ENCODE measurements at places on chromosomes 6 and 20.

GRCh38 chr20:46012921-46013320 is 4.2 kb downstream of the MMP9 start:
- DNase-seq = no peak

DNA sequence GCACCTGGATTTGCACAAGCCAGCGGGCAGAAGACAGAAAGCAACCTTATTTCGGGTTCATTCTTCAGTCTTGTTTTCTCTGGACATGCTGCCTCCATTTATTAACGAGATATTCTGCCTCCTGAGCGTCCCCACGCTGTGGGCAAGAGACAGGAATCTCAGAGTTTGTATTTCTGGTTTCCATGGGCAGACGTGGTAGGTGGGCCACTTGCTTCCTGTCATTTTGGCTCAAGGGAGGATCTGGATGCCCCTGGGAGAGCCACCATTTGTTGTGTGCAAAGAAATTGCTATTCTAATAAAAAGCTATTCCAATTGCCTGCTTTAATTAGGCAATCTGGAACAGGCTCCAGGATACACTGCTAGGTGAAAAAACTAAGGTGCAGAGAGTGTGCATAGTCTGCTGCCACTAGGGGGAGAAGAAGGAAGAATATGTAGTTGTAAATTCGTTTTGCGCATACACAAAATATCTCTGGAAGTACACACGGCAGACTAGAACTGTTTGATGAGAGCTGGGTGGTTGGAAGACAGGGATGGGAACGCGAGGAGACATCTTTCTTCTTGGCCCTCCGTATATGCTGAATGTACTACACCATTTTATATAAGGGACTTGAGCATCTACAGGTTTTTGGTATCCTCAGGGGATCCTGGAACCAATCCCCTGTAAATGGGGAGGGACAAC is 30.1 kb upstream of the SLC16A10 start:
- no peak for DNase-seq

- no peak for DNase-seq
These were observed 1.7 kb downstream of the HBS1L start for GRCh38 chr6:135052939-135053338.

GRCh38 chr6:82521369-82521768 is 157.8 kb downstream of the TPBG start:
- no peak for DNase-seq

- DNase-seq = no peak
These were observed 258.0 kb downstream of the PLCB1 start for GRCh38 chr20:8390037-8390433.

- no peak for DNase-seq
These were observed 7.1 kb upstream of the PMEPA1 start for GRCh38 chr20:57716901-57717300.

- DNase-seq = no peak
These were observed 193.9 kb upstream of the ID4 start for GRCh38 chr6:19643287-19643686.

GRCh38 chr6:35435074-35435837 is 16.9 kb upstream of the FANCE start:
- DNase-seq = no peak

DNA sequence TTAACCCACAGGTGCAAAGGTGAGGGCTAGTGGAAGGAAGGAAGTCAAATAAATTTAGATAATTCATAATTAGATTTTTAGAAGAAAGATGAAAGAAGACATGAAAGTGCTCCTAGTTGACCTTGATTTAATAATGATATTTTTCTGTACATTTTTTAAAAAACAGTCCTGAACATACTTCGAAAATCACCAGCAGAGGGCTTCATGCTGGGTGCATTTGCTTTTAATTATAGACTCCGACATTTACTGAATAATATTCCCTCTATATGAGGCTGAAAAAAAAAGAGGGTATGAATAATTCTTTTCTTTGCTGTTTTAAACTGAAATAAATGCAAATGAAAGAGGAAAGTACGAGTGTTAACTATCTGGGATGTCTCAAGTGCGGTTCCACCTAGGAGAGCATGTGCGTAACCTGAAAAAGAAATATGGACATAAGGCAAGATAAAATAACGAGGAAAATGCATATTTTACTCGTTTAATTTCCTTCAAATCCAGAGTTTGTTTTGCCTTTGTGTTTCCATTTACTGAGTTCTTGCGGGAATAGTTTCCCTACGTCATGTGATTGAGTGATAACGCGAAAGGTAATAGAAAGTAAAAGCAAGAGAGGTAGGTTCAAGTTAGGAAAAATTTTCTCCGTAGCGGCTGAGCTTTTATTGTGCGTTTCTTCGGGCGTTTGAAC is 3.1 kb upstream of the TFAP2B start:
- no peak for DNase-seq

GRCh38 chr6:160789263-160790027 is 87.4 kb downstream of the PLG start:
- no peak for DNase-seq

- DNase-seq = no peak
These were observed 455.6 kb downstream of the MAFB start for GRCh38 chr20:40233406-40233805.

DNA sequence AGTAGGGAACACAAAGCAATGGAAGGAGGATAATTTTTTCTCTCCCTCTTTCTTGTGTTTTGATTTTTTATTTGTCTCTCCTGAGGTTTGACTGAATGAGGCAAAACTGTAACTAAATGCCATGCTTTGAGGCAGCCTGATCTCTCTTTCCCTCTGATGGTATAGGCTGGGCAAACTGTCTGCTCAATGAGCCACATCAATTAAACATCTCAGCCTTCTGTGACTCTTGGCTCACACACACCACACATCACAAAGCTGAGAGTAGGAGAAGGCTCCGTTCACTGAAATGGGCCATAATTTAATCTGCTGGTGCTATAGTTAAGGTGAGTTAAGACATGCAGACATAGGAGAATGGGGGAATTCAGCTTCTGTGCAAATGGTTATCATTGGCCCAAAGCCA is 28.1 kb upstream of the SCGN start:
- DNase-seq = no peak

GRCh38 chr20:20195021-20195705 is 142.8 kb downstream of the CFAP61 start:
- no peak for DNase-seq

- no peak for DNase-seq
These were observed 188.2 kb downstream of the ZFP64 start for GRCh38 chr20:52003415-52003814.

- no peak for DNase-seq
These were observed 35.3 kb downstream of the PANK2 start for GRCh38 chr20:3924304-3925112.

GRCh38 chr6:140811642-140812041 is 1321.1 kb upstream of the GJE1 start:
- no peak for DNase-seq

GRCh38 chr6:31607317-31607716 is 7.7 kb upstream of the AIF1 start:
- DNase-seq = no peak

- no peak for DNase-seq
These were observed 46.6 kb upstream of the PTGIS start for GRCh38 chr20:49614338-49615050.

DNA sequence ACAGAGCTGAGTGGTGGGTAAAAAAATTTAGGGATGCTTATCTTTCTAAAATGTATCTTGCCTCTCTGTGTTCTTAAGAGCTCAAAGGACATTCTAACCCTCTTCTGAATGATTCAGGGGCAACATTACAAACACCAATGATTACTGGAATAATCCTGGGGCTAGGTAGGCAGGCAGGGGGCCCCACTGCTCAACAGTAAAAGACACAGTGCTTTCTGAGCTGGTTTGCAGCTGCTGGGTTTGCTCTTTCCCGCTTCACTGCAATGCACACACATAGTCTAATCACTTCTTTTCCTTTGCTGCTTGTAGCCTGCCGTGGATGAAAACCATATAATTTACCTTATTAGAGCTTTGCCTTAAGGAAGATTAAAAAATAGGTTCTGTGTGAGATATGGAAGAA is 23.9 kb downstream of the CLDN20 start:
- no peak for DNase-seq

- no peak for DNase-seq
These were observed 65.0 kb upstream of the VSTM2L start for GRCh38 chr20:37837924-37838323.

- peak; percentile 51 for DNase-seq
These were observed 51.1 kb downstream of the KCTD20 start for GRCh38 chr6:36493859-36494258.

DNA sequence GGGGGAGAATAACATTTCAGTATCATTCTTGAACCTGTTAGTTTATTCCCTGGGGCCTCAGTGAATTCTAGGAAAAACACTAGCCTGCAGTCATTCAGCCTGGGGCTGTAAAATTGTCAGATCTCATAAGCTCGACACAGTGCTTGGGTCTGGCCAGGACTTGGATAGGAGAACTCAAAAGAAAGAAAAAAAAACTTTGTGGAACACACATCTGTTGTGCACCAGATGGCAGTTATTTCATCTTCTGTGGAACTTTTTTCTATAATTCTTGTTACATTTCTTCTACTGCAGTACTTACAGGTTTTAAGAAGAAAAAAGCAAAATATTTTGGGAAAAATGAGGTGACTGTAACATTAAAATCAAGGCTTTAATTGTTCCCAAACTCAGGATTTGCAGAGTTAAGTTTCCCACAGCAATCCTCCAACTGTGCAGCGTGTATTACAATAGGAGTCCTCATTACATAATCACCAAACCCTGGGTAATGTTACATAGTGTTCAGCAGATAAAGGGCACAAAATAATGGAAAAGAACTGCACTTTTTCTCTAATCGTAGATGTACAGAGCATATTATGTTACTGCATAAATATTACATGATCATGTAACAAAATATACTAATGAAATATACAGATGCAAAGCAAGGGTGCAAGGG is 531.1 kb upstream of the CITED2 start:
- no peak for DNase-seq

DNA sequence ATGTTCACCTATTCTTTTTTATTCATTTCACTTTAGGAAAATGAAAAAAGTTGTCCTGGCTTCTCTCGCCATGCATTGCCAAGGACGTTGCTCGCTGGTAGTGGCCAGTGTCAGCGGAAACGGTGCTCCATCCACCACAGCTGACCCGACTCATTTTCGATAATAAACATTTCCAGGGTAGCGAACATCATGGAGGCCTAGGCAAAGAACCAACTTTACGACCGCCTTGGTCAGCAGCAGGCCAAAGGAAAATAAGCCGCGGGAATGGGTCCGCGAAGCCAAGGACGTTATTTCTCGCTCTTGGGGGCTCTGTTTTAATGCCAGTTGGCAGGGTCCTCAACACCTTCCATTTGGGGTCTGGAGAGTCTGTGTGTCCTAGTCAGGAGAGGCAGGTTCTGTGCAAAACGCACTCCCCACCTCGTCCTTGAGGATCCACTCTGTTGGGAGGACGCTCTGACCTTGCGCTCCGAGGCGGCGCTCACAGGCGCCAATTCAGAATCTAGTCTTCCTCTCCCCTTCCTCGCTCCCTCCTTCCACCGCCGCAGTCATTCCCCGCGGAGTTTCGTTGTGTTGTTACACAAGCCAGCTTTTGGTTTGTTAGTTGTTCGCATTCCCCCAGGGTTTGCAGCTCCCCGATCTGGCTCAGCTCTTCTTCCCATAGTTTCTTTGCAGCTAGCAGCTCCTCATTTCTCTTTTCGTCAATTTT is 4.1 kb upstream of the PAX1 start:
- no peak for DNase-seq

GRCh38 chr6:138485005-138485545 is 14.2 kb downstream of the NHSL1 start:
- no peak for DNase-seq

DNA sequence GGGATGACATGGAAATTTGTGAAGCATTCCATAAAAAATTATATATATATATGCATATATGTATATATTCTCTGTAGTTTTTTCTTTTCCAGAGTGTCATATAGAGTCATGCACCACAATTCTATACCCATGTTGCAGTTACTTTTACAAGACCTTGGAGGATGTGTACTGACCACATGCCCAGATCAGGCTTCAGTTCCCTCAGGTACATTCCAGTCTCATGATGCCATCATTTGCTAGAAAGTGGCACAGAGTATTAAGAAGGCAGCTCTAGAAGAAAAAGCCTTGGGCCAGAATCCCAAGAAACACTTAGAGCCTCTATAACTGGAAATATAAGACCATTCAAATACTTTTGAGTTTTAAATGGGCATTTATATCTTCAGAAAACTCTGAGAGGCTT is 685.5 kb upstream of the FLRT3 start:
- DNase-seq = no peak

DNA sequence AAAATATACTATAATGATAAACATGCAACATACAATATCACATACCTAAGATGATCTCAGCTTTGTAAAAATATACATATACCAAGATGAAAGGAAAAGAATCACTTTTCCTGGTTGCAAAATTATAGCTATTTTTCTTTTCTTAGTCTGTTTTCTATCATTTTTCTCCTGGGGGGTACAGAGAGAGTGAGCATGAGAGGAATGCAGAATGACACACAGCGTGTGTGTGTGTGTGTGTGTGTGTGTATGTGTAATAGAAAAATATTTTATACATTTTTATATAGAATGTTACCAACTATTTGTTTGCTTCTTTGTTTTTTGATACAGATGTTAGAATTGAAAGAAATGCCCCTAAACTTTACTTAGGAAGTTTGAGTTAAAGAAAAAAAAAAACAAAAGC is 64.3 kb downstream of the FAM83B start:
- no peak for DNase-seq

DNA sequence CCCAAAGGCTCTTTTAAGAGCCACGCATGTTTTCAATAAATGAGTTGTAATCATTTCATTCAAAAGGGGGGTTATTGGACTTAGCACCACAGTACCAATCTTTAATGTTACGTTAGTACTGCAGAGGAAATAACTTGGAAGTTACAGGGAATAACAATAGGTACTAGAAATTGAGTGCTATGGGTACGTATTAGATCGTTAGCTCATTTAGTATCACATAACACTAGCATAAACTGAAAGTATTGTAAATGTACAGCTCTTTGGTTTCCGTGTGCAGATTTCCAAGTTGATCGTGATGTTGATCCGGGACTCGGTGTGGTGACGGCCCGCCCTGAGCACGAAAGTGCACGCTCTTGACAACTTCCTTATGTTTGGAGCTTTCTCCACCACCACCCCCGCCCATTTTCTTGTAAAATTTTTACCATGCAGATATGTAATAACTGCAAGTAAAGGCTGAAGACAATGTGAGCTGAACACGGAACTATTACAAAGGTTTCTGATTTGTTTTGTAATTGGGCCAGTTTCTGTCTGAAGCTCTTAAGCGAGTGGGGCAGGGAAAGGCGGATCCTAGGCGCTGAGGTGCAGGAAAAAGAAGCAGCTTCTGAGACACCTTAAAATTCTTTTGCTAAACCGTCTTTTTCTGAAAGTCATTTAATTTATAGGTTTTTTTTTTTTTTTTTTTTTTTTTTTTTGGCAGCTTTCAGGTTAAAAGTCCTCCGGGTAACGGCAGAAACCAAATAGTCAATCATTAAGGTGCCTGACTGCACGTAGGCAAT is 71.5 kb downstream of the HFE start:
- peak; percentile 6 for DNase-seq

- no peak for DNase-seq
These were observed 21.8 kb upstream of the C20orf144 start for GRCh38 chr20:33640287-33640686.

Data from epithelial cell of prostate (primary cell).